Heart left ventricle (tissue), 16 donors: ENCODE measurements at places on chromosomes 12 and 14.

GRCh38 chr14:63874223-63874622 is 21.4 kb downstream of the SYNE2 start:
- peak overlapping the region; percentile 74 for H3K27ac ChIP-seq
- H3K4me3 ChIP-seq, result no peak overlapping the region
- H3K27me3 ChIP-seq, result no peaks in the 10 kb centered on the region
- peaks cover 37% of the 10 kb centered on the region for H3K4me1 ChIP-seq
- no peaks in the 10 kb centered on the region for H3K36me3 ChIP-seq
- no peak for DNase-seq

DNA sequence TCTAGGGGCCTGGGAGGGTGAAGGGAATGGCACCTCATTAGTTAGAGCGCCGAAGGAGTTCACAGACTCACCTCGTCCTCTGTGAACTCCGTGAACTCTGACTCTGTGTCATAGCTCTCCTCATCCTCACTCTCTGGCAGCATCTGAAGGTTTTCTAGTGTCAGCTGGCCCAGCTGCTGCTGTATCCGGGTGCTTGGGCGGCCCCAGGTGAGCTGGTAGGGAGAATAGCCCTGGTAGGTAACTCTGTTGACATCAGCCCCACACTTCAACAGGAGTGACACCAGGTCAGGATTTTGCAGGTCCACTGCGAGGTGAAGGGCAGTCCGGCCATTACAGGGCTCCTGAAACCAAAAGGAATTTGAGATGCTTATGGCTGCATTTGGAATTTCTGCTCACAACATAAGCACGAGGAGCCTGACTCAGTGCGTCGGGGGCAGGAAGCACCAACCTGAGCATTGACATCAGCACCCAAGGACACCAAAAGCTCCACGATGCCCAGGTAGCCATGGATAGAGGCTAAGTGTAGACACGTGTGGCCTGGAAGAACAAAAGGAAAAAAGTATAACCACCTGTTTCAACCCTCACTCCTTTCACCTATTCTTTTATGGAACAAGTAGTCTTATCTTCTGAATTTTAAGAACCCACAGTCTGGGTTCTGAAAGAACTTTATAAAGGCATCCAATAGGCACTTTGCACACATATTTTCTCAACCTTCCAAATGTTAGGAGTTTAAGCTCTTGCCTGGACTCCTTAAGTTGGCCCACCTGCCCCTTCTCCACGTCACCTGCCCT is 2.0 kb downstream of the NFKBIA start:
- H3K4me3 ChIP-seq, result peak overlapping the region; percentile 91
- peaks cover 59% of the 10 kb centered on the region for H3K4me1 ChIP-seq
- peaks cover 45% of the 10 kb centered on the region for H3K36me3 ChIP-seq

DNA sequence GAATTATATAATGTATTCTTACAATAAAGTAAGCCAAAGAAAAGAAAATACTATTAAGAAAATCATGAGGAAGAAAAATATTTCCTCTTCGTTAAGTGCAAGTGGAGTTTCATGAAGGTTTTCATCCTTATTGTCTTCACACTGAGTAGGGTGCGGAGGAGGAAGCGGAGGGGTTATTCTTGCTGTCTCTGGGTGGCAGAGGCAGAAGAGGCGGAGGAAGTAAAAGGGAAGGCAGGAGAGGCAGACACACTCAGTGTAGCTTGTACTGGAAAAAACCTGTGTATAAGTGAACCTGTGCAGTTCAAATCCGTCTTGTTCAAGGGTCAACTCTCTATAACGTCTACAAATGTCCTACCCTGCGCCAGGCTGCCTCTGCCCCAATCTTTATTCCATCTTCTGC is 22.0 kb upstream of the BCL2L14 start:
- H3K4me1 ChIP-seq, result no peaks in the 10 kb centered on the region
- H3K27me3 ChIP-seq, result no peaks in the 10 kb centered on the region
- no peak for DNase-seq
- no peaks in the 10 kb centered on the region for H3K36me3 ChIP-seq
- no peak overlapping the region for H3K4me3 ChIP-seq

DNA sequence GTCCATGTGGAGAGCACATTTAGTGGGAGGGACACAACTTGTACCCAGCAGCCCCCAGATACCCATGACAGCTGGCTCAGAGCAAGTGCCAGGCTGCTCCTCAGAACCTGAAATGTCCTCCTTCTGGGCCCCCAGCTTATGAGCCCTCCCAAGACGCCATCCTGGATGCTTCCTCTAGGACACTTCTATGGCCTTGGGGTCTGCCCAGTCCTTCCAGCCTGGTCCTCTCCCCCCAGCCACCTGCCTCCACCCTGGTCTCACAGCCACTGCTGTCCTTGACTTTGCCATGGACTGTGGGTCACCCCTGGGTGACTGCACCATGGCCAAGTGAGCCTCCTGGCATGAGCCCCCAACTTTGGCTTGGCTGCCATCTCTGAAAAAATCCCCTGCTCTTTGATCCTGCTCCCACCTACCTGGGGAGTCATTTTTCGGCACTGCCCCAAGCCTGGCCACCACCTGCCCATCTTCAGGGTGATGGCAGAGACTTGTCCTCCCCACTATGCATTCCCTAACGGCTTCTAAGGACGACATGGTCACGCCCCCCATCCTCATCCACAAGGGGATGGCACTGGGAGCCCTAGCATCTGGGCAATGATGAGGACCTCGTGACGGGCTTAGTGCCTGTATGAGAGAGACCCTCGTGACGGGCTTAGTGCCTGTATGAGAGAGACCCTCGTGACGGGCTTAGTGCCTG is 323.7 kb downstream of the TMEM121 start:
- no peaks in the 10 kb centered on the region for H3K4me1 ChIP-seq
- H3K27ac ChIP-seq, result no peak overlapping the region
- no peak overlapping the region for H3K4me3 ChIP-seq

- no peaks in the 10 kb centered on the region for H3K27me3 ChIP-seq
- H3K36me3 ChIP-seq, result no peaks in the 10 kb centered on the region
- DNase-seq, result no peak
- H3K4me3 ChIP-seq, result no peak overlapping the region
Observed at GRCh38 chr12:62653740-62654139, 187.1 kb downstream of the MON2 start.

GRCh38 chr12:110010853-110011723 is 11.9 kb downstream of the ANKRD13A start:
- H3K27me3 ChIP-seq, result no peaks in the 10 kb centered on the region
- H3K27ac ChIP-seq, result no peak overlapping the region
- no peaks in the 10 kb centered on the region for H3K36me3 ChIP-seq

DNA sequence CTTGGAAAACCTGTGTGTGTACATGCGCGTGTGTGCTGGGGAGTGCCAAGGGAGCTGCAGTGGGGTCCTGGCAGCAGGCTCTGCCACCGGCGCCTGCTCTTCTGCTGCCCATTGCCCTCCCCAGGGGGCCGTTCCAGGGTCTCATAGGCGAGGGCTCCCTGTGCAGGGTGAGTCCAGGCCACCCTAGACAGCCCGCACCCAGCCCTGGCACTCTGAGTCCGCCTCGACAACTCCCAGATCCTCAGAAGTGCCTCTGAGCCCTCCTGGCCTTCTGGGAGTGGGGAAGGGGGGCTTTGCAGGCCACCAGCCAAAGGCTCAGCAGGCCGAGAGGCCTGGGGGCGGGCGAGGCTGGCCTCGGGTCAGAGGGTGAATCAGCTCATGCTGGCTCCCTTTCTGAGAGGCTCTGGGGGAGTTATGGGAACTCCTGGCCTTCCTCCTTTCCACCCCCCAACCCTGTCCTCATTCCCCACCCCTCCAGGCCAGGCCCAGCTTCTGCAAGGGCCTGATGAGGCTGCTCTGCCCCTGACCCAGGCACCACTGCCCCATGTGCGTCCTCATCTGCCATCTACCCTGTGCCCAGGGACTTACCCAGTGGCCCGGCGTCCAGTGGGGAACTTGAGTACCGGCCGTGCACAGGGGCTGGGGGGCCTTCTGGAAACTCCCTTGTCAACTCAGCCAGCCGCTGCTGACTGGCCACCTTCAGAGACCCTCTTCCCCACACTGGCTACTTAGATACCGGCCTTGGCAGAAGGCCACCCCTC is 2.1 kb upstream of the TEDC1 start:
- H3K27ac ChIP-seq, result peak overlapping the region; percentile 97
- H3K27me3 ChIP-seq, result no peaks in the 10 kb centered on the region
- H3K4me3 ChIP-seq, result peak overlapping the region; percentile 84
- DNase-seq, result peak; percentile 20
- no peaks in the 10 kb centered on the region for H3K36me3 ChIP-seq
- H3K4me1 ChIP-seq, result peaks cover 66% of the 10 kb centered on the region

DNA sequence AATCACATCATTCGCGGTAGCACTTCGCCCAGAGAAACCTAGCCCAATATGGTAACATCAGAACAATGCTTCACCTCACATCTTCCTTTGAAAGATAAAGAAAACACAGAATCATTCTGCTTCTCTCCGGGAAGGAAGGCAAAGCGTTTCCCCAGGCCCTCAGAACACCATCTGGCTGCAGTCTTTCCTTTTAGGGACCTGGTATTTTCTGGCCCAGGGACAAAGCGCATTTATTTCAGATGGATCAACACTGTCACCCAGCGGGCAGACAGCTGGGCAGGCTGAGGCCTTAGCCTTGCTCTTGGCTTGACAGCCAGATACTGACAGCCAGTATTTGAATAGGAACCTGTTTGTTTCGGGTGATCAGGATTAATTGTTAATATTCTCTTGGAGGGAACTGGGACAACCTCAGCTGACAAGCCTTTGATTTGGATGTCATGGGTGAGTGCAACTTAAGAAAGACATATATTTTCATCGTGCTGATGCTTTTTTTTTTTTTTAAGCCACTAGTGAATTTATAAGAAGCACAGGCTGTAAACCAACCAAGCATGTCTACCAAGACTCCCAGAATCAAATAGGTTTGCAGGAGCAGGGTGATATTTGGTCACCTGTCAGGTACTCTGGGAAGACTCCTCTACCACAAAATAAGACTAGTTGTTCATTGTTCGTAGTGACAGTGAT is 118.9 kb downstream of the VEZT start:
- no peaks in the 10 kb centered on the region for H3K27me3 ChIP-seq
- peak; percentile 71 for DNase-seq
- no peaks in the 10 kb centered on the region for H3K4me1 ChIP-seq
- no peak overlapping the region for H3K4me3 ChIP-seq
- peak overlapping the region; percentile 59 for H3K27ac ChIP-seq

GRCh38 chr14:49447540-49448107 is 138.6 kb downstream of the RPS29 start:
- no peak overlapping the region for H3K27ac ChIP-seq
- H3K4me3 ChIP-seq, result no peak overlapping the region
- H3K4me1 ChIP-seq, result no peaks in the 10 kb centered on the region
- H3K27me3 ChIP-seq, result no peaks in the 10 kb centered on the region
- no peak for DNase-seq
- no peaks in the 10 kb centered on the region for H3K36me3 ChIP-seq

- no peaks in the 10 kb centered on the region for H3K27me3 ChIP-seq
- no peak overlapping the region for H3K27ac ChIP-seq
- no peaks in the 10 kb centered on the region for H3K36me3 ChIP-seq
Observed at GRCh38 chr12:75361408-75361807, 26.9 kb downstream of the GLIPR1L1 start.

DNA sequence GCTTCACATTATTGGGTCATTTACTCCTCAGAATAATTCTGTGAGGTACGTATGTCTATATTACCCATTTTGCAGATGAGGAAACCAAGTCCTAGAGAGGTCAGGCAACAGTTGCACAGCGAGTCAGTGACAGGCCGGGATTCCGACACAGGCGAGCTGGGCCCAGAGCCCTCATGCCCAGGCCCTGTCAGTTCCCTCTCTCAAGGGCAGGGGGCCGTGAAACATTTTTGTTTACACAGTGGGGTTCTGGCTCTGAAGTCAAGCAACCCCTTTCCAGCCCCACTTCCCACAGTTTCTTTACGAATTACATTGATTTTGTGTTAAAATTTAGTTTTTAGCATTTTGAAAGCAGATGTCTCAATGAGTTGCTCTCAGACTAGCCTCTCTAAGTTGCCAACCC is 46.7 kb downstream of the ESRRB start:
- DNase-seq, result no peak
- no peak overlapping the region for H3K4me3 ChIP-seq
- no peak overlapping the region for H3K27ac ChIP-seq
- no peaks in the 10 kb centered on the region for H3K36me3 ChIP-seq
- H3K27me3 ChIP-seq, result no peaks in the 10 kb centered on the region
- no peaks in the 10 kb centered on the region for H3K4me1 ChIP-seq

DNA sequence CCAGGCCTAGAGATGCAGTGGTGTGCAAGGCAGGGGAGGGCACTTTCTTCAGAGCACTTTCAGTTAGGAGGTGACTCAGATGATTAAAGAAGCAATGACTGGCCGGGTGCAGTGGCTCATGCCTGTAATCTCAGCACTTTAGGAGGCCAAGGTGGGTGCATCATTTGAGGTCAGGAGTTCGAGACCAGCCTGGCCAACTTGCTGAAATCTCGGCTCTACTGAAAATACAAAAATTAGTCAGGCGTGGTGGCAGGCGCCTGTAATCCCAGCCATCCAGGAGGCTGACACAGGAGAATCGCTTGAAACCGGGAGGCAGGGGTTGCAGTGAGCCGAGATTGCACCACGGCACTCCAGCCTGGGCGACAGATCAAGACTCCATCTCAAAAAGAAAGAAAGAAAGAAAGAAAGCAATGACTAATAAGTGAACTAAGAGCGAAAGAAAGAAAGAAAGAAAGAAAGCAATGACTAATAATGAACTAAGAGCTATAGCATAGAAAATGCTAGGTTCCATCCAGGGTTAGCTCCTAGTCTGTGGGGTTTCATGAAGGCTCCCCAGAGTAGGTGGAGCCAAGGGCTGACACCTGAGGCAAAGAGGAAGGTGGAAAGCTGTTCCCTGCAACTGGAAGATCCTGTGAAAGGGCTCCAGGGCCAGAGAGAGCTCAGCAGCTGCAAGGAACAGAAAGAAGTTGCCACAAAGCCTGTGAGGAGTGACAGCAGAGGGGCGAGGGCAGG is 334.5 kb downstream of the CACNA1C start:
- no peaks in the 10 kb centered on the region for H3K27me3 ChIP-seq
- peaks cover 68% of the 10 kb centered on the region for H3K4me1 ChIP-seq

GRCh38 chr12:5588176-5588575 is 156.3 kb downstream of the NTF3 start:
- H3K27me3 ChIP-seq, result no peaks in the 10 kb centered on the region
- no peak overlapping the region for H3K4me3 ChIP-seq
- no peaks in the 10 kb centered on the region for H3K36me3 ChIP-seq
- no peak overlapping the region for H3K27ac ChIP-seq
- H3K4me1 ChIP-seq, result no peaks in the 10 kb centered on the region

DNA sequence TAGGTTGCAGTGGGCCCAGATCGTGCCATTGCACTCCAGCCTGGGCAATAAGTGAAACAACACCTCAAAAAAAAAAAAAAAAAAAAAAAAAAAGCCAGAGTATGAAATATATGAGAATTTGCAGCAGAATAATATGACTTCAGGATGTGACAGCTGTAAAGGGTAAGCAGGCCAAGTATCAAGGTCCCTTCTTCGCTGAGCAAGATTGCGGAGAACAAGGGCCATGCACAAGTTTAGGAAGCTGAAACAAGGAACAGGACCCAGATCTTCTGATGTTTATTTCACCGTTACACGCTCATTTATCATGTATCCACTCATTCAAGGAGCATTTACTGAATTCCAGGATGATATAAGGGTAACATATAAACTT is 659 bp upstream of the FOXJ2 start:
- no peak for DNase-seq
- H3K27me3 ChIP-seq, result no peaks in the 10 kb centered on the region
- H3K4me3 ChIP-seq, result peak overlapping the region; percentile 97
- H3K4me1 ChIP-seq, result peaks cover 8% of the 10 kb centered on the region

GRCh38 chr14:42163136-42163535 is 556.5 kb downstream of the LRFN5 start:
- no peaks in the 10 kb centered on the region for H3K36me3 ChIP-seq
- H3K4me3 ChIP-seq, result no peak overlapping the region
- H3K4me1 ChIP-seq, result no peaks in the 10 kb centered on the region
- no peak overlapping the region for H3K27ac ChIP-seq
- H3K27me3 ChIP-seq, result no peaks in the 10 kb centered on the region
